ENCODE measurements at places on chromosomes 2 and 18. TPM values are rescaled to one million over a fixed set of nuclear protein-coding genes. Genes with fewer than 3 reads are reported as not detected.

The FOXD4L1 gene
- 0.42 TPM for total RNA-seq

The TXNDC2 gene
- 0.09 TPM for total RNA-seq

DNA sequence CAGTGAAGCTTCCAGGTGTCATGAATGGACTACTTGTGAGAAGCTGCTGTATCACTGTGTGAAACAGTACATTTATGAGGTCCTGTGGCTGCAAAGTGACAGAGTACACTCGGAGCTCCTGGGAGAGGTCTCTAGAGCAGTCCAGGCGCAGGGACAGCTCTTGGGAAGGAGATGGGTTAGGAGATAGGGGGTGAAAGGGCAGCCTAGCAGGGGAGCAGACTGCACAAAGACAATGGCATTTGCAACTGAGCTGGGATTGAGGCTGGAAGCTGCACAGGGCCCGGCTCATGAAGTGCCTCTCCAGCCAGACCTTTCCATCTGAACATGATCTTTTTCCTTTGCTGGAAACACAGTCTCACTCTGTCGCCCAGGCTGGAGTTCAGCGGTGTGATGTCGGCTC is 83.6 kb downstream of the RHOB start:
- no peak overlapping the region for H3K27ac ChIP-seq
- no peaks in the 10 kb centered on the region for H3K27me3 ChIP-seq
- DNase-seq: no peak
- H3K4me1 ChIP-seq: peaks cover 24% of the 10 kb centered on the region
- H3K4me3 ChIP-seq: no peak overlapping the region
- no peaks in the 10 kb centered on the region for H3K36me3 ChIP-seq

The FNDC4 gene
- 51.0 TPM for total RNA-seq

DNA sequence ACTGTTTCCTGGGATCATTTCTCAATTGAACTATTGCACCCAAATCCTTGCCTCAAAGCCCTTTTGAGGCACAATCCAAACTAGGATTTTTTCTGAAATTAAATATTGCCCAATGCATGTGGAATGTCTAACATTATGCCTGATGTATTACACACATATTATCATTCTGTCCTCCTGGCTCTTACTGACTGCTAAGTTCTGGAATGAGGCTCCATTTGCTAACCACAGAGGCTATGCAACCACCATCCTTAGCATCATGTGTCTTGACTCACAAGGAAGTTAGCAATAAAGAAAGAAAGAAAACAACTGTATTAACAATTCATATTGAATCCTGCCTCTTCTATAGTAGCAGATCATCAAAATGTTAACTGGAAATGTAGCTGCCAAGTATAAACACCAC is 1142.7 kb downstream of the CNTNAP5 start:
- H3K27me3 ChIP-seq: no peaks in the 10 kb centered on the region
- no peaks in the 10 kb centered on the region for H3K4me1 ChIP-seq

GRCh38 chr2:218857371-218858137 is 2.1 kb upstream of the WNT6 start:
- H3K27me3 ChIP-seq: peaks cover 10% of the 10 kb centered on the region
- H3K4me3 ChIP-seq: no peak overlapping the region
- no peak for DNase-seq
- no peaks in the 10 kb centered on the region for H3K36me3 ChIP-seq
- no peak overlapping the region for H3K27ac ChIP-seq
- peaks cover 20% of the 10 kb centered on the region for H3K4me1 ChIP-seq

DNA sequence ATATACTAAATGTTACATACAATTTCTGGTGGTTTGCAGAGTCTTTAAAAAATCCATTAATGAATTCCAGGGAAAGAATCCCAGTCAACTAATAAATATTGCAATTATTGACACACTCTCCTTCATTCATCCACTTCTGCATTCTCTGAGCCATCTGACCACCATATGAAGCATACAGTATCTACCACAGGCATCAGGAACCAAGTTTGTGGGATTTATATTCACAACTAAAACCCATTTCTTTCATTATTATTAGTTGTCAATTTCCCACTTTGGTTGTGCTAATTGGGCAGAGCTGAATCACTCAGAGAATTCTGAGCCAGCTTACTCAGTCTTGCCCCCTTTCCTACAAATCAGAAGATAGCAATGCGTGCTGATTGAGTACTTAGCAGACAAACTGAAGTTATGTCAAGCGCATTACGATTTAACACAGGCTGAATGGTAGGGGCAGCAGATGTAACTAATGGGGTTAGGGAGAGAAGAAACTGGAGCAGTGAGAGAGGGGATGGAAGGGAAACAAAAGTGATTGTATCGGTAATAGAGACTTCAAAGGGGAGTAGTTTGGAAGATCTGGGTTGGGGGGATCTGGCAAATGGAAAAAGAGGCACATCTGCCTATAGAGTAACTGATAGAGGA is 52.3 kb downstream of the ZEB2 start:
- no peaks in the 10 kb centered on the region for H3K36me3 ChIP-seq
- DNase-seq: no peak
- H3K27me3 ChIP-seq: no peaks in the 10 kb centered on the region
- no peak overlapping the region for H3K4me3 ChIP-seq

The FEV gene
- not detected for total RNA-seq

The CYS1 gene
- 4.1 TPM for total RNA-seq

GRCh38 chr2:200905618-200906296 is 16.6 kb downstream of the NIF3L1 start:
- no peak overlapping the region for H3K4me3 ChIP-seq
- peak; percentile 77 for DNase-seq
- no peaks in the 10 kb centered on the region for H3K27me3 ChIP-seq
- H3K4me1 ChIP-seq: no peaks in the 10 kb centered on the region
- H3K36me3 ChIP-seq: peaks cover 13% of the 10 kb centered on the region
- no peak overlapping the region for H3K27ac ChIP-seq

Measured in liver (tissue), 10 donors.